ENCODE measurements at places on chromosomes 1 and 21. TPM values are rescaled to one million over a fixed set of nuclear protein-coding genes. Genes with fewer than 3 reads are reported as not detected.

- no peak for DNase-seq
- H3K27ac ChIP-seq, result no peak overlapping the region
Measured at GRCh38 chr1:174110053-174110452, 49.3 kb upstream of the RABGAP1L start.

- peak; percentile 55 for DNase-seq
- no peaks in the 10 kb centered on the region for H3K4me1 ChIP-seq
- no peaks in the 10 kb centered on the region for H3K27me3 ChIP-seq
Measured at GRCh38 chr1:226646026-226646869, 92.8 kb downstream of the ITPKB start.

- DNase-seq, result no peak
- H3K27ac ChIP-seq, result no peak overlapping the region
- H3K4me1 ChIP-seq, result no peaks in the 10 kb centered on the region
- H3K4me3 ChIP-seq, result no peak overlapping the region
- H3K27me3 ChIP-seq, result no peaks in the 10 kb centered on the region
- no peaks in the 10 kb centered on the region for H3K36me3 ChIP-seq
Measured at GRCh38 chr1:185532856-185533255, 201.3 kb upstream of the HMCN1 start.

Gene PLA2G2D
- not detected for total RNA-seq

All from pancreas (tissue), 10 donors.